Stimulated activated CD8-positive, alpha-beta memory T cell treated with anti-CD3 and anti-CD28 coated beads, Interleukin-7, amount 100 ng/mL, for 1 hour (primary cell): ENCODE measurements at places on chromosomes 11 and 22.

DNA sequence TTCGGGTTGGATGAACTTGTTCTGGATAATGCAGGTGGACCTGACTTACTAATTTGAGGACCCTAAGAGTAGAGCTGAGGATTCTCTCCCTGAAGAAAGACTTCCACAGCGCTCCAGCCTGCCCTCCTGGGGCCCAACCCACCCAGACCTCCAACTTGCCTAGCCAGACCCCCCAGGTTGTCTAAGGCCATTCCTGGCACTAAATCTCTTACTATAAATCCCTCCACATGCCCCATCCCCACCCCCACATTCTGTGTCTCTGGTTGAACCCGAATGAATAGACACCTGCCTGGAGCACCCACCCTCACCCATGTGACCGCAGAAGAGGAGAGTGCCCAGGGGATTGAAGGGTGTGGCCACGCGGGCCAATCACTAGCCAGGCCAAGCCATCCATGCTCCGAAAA, 1480.0 kb downstream of the TBC1D22A start:
- no peak for DNase-seq

GRCh38 chr22:43343670-43344519, 723 bp upstream of the SCUBE1 start:
- DNase-seq, result no peak

- DNase-seq, result no peak
Measured at GRCh38 chr11:76232026-76232665, 25.8 kb upstream of the WNT11 start.

GRCh38 chr11:73648121-73648520, 1.7 kb downstream of the PLEKHB1 start:
- DNase-seq, result no peak

DNA sequence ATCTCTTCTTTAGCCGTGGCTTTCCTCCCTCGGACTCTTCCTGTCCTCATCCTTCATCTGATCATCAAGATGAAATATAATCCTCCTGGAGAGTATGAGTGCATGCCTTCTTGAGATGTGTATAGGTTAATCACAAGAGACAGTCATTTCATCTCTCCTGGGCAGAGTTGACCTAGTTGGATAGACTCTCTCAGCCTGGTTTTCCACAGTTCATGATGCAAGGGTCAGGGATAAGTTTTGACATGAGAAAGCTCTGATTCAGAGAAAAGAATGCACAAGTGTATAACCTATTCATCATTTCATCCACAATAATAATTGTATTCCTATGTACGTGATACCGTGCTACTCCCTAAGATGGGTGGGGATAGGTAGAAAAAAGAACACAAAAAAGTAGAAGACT, 33.2 kb upstream of the CCDC90B start:
- no peak for DNase-seq

GRCh38 chr11:96875712-96876111, 485.9 kb downstream of the JRKL start:
- DNase-seq, result no peak

GRCh38 chr11:104844451-104844850, 53.8 kb downstream of the CASP12 start:
- DNase-seq, result no peak

DNA sequence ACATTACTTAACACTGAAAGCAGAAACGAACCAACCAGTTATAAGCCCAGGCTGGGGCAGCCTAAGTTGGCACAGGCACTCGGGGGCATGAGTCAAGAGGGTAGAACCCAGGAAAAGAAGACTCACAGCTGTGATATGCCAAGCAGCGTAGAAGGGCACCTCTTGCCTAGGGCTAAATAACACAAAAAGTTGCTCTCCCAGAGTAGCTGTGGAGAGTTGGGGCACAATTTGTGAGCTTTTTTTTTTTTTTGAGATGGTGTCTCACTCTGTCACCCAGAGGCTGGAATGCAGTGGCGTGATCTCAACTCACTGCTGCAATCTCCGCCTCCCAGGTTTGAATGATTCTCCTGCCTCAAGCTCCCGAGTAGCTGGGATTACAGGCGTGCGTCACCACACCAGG, 8.8 kb downstream of the CLMP start:
- no peak for DNase-seq

DNA sequence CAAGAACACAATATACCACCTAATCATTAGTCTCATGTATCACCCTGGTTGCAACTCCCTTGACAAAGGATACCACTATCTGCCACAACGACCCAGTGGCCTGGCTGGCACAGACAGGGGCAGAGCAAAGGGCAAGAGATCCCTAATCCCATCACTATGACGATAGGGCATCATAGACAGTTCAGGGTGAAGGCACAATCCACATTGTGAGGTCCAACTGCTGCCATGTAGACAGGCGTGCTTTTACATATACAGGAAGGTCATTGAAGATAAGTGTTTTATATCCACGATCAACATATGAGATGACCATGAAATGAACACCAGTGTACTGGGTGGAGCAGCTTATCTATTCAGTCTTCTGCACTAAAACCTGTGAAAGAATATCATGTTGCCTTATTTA, 94.6 kb downstream of the IGLL1 start:
- DNase-seq, result no peak

GRCh38 chr22:27751277-27752070, 50.1 kb downstream of the MN1 start:
- DNase-seq, result no peak
